ENCODE measurements at places on chromosomes 12 and 14. TPM values are rescaled to one million over a fixed set of nuclear protein-coding genes. Genes with fewer than 3 reads are reported as not detected.

GRCh38 chr14:104169699-104170479 lies 31.5 kb downstream of the KIF26A start:
- no peak overlapping the region for H3K4me3 ChIP-seq
- H3K4me1 ChIP-seq: no peaks in the 10 kb centered on the region
- no peak overlapping the region for H3K27ac ChIP-seq
- H3K27me3 ChIP-seq: no peaks in the 10 kb centered on the region
- DNase-seq: no peak

DNA sequence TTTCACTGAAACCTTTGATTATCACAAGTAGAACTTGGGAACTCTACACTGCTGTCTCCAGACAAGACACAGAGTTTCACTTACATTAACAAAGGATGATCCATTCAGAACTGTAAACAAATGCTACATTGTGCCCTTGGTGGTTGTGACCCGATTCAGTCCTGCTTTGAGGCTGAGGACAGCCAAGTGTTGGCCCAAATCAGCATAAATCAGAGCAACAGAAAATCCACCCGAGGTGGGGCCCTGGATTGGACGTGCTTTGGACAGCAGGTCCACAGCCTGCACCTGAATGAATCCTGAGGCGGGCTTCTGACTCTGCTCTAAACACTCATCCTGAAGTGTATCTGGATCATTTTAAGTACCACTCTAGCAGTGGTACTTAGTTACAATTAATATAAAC lies 68.8 kb downstream of the PPP2R5C start:
- H3K36me3 ChIP-seq: peaks cover 2% of the 10 kb centered on the region
- no peak for DNase-seq
- no peak overlapping the region for H3K4me3 ChIP-seq
- no peaks in the 10 kb centered on the region for H3K27me3 ChIP-seq

The TMEM119 gene
- 21.1 TPM for total RNA-seq

- H3K27ac ChIP-seq: no peak overlapping the region
- no peaks in the 10 kb centered on the region for H3K27me3 ChIP-seq
- no peak for DNase-seq
- H3K4me3 ChIP-seq: no peak overlapping the region
Measured at GRCh38 chr14:86884498-86884897, 1108.5 kb downstream of the GALC start.

GRCh38 chr12:130576371-130576816 lies 139.7 kb downstream of the RIMBP2 start:
- no peaks in the 10 kb centered on the region for H3K36me3 ChIP-seq
- no peak for DNase-seq

DNA sequence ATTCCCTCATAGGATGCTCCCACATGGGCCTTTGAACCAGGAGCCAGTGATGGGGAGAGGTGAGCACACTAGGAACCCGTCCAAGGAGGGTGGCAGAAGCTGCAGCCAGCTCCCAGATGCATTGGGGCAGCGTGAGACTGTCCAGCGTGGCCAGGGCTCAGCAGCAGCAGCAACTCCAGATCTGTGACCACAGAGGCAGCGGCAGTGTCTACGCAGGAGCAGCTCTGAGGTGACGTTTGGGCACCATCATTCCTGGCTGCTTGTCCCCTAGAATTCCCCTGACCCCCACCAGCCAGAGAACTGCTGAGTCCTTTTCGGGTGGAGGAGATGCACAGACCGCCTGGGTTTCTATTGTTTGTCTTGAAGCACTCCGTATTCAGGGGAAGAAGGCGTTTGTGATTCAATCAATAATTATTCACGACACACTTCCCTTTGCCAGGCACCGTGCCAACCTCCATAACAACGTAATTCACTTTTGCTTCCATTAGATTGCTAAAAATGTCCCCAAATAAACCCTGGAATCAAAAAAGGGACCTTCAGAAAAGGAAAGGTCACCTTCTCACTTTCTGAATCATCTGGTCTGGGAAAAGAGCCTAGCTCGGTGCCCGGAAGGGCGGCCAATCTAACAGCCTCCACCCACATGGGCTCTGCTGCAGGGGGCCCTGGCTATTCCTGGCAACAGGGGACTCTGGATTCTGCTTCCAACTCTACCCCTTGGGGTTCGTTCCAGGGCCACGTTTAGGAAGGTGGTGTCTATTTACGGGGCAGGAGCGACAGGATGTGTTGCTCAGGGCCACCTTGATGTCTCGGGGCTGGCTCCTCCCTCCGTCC lies 11.4 kb upstream of the BDKRB2 start:
- DNase-seq: no peak
- no peak overlapping the region for H3K27ac ChIP-seq
- no peak overlapping the region for H3K4me3 ChIP-seq
- H3K36me3 ChIP-seq: no peaks in the 10 kb centered on the region

The NTS gene
- total RNA-seq: 0.65 TPM

GRCh38 chr14:76784881-76785280 lies 23.6 kb downstream of the VASH1 start:
- H3K4me3 ChIP-seq: no peak overlapping the region
- H3K27ac ChIP-seq: no peak overlapping the region
- H3K4me1 ChIP-seq: no peaks in the 10 kb centered on the region
- DNase-seq: peak; percentile 91
- no peaks in the 10 kb centered on the region for H3K36me3 ChIP-seq
- H3K27me3 ChIP-seq: no peaks in the 10 kb centered on the region

The PIANP gene
- total RNA-seq: 1.2 TPM

- H3K36me3 ChIP-seq: no peaks in the 10 kb centered on the region
- H3K27ac ChIP-seq: no peak overlapping the region
- H3K4me1 ChIP-seq: peaks cover 2% of the 10 kb centered on the region
- no peaks in the 10 kb centered on the region for H3K27me3 ChIP-seq
Measured at GRCh38 chr12:45200491-45201043, 15.3 kb upstream of the ANO6 start.

- DNase-seq: no peak
- no peak overlapping the region for H3K4me3 ChIP-seq
- no peaks in the 10 kb centered on the region for H3K27me3 ChIP-seq
- H3K36me3 ChIP-seq: no peaks in the 10 kb centered on the region
- no peak overlapping the region for H3K27ac ChIP-seq
Measured at GRCh38 chr14:29738950-29739349, 188.7 kb downstream of the PRKD1 start.

DNA sequence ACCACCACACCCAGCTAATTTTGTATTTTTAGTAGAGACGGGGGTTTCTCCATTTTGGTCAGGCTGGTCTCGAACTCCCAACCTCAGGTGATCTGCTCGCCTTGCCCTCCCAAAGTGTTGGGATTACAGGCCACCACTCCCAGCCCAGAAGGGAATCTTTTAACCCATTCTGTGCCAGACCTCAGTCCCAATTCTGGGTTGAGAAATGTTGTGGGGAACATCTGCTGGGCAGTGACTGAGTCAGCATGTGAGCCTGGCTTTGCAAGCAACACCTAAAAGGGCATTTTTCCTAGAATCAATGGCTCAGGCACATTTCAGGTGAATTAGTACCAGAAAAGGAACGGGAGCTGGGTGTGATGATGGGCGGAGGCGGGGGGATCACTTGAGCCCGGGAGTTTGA lies 7.6 kb upstream of the SPATS2 start:
- H3K27me3 ChIP-seq: no peaks in the 10 kb centered on the region
- H3K27ac ChIP-seq: no peak overlapping the region
- no peak overlapping the region for H3K4me3 ChIP-seq
- H3K36me3 ChIP-seq: no peaks in the 10 kb centered on the region

The SERPINA5 gene
- total RNA-seq: 2.3 TPM

DNA sequence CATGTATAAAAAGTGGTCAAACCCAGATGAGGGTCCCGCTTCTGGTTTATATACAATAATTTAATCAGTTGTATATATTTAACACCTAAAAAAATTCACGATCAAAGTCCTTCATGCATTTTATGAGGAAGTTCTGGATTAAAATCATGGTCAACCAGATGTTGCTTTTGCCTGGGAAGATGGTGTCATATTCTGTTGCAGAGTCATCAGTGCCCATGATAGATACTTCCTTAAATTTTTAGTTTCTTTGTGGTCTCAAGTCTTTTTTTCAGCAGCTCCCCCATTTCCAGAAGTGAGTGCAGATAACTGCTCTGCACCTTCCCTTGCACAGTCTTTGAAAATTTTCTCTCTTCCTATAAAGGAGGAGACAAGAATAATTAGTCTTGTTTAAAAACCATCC lies 16.1 kb downstream of the ERP29 start:
- H3K4me3 ChIP-seq: no peak overlapping the region
- DNase-seq: no peak
- H3K27ac ChIP-seq: no peak overlapping the region

- H3K4me1 ChIP-seq: no peaks in the 10 kb centered on the region
- no peaks in the 10 kb centered on the region for H3K36me3 ChIP-seq
- peak overlapping the region; percentile 41 for H3K27ac ChIP-seq
- H3K4me3 ChIP-seq: peak overlapping the region; percentile 80
- H3K27me3 ChIP-seq: no peaks in the 10 kb centered on the region
Measured at GRCh38 chr14:66508846-66509621, 1.1 kb downstream of the GPHN start.

- H3K36me3 ChIP-seq: no peaks in the 10 kb centered on the region
- H3K27ac ChIP-seq: no peak overlapping the region
- no peak overlapping the region for H3K4me3 ChIP-seq
- H3K4me1 ChIP-seq: no peaks in the 10 kb centered on the region
Measured at GRCh38 chr14:70002589-70003346, 123.6 kb downstream of the SMOC1 start.

The VRTN gene
- total RNA-seq: not detected

- H3K36me3 ChIP-seq: no peaks in the 10 kb centered on the region
- H3K4me1 ChIP-seq: no peaks in the 10 kb centered on the region
- DNase-seq: no peak
- no peak overlapping the region for H3K4me3 ChIP-seq
- H3K27ac ChIP-seq: no peak overlapping the region
Measured at GRCh38 chr12:49440035-49440434, 72.8 kb downstream of the SPATS2 start.

GRCh38 chr12:85147331-85147730 lies 111.2 kb downstream of the LRRIQ1 start:
- no peaks in the 10 kb centered on the region for H3K27me3 ChIP-seq
- DNase-seq: no peak
- no peak overlapping the region for H3K27ac ChIP-seq
- no peaks in the 10 kb centered on the region for H3K4me1 ChIP-seq

DNA sequence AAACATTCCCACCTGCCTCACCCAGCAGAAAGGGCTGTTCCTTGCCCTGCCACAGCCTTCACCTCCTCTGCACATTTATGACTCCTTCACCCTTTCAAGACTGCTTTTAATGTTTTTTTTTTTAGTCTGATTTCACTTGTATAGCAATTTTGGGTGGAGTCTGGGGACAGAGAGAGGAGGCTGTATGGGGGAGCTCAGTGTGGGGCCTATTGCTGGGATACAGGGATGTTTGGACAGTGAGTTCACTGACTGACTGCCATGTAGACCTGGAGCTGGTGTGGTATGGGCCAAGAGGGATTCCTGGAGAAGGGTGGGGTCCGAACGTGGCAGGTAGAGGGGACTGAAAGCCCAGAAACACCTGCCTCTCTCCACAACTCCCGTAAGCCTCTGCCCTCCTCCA lies 1.9 kb upstream of the KRT85 start:
- no peaks in the 10 kb centered on the region for H3K4me1 ChIP-seq
- no peaks in the 10 kb centered on the region for H3K27me3 ChIP-seq
- no peak overlapping the region for H3K4me3 ChIP-seq
- no peaks in the 10 kb centered on the region for H3K36me3 ChIP-seq
- DNase-seq: no peak
- H3K27ac ChIP-seq: no peak overlapping the region

The TMEM233 gene
- total RNA-seq: 1.0 TPM

- no peak for DNase-seq
- H3K4me3 ChIP-seq: no peak overlapping the region
- H3K4me1 ChIP-seq: no peaks in the 10 kb centered on the region
- H3K27ac ChIP-seq: no peak overlapping the region
- no peaks in the 10 kb centered on the region for H3K27me3 ChIP-seq
- H3K36me3 ChIP-seq: no peaks in the 10 kb centered on the region
Measured at GRCh38 chr14:85536833-85537190, 6.9 kb downstream of the FLRT2 start.

DNA sequence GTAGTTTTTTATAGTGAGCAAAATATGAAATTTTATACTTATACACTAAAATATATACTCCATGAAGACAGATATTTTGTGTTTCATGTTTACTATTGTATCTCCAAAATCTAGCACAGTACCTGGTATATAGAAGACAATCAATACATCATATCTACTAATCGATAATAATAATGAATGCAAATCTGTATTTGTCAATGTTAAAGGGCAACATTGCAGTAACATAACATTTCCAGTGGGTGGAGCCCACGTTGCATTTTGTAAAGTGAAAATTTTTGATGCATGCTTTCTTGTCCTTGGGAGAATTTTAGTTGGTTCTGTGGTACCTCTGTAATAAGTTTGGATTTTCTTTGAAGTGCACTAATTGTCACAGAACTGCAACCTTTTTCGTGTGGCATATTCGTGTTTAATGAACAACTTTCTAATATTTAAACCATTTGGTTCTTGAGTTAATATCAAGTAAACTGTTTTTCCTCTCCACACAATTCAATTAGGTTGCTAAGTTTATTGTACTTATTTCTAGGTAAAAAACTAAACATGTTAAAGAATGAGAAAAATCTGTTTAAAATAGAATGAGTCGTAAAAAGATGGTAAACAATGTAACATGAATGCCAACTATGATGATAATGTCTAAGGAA lies 47.4 kb downstream of the AVPR1A start:
- H3K36me3 ChIP-seq: no peaks in the 10 kb centered on the region
- H3K27ac ChIP-seq: no peak overlapping the region
- no peak for DNase-seq
- no peaks in the 10 kb centered on the region for H3K4me1 ChIP-seq

DNA sequence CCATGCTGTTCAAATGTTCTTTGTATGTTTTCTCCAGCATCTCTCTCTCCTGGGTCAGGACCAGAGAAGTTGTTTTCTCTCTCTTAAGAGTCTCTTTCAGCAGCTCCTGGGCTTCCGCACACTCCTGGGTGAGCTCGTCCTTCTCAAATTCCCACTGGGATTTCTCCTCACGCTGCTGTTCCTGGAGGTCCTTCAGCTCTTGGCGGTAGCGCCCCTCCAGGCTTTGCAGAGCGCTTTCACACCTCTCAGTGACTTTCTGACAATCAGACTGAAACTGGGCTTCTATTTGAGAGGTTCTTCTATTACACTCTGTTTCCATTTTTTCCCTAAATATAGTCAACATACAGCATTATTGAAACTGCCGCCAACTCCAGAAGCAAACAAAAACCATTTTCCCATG lies 72.7 kb downstream of the NIN start:
- H3K4me1 ChIP-seq: peaks cover 2% of the 10 kb centered on the region
- H3K27me3 ChIP-seq: no peaks in the 10 kb centered on the region
- H3K36me3 ChIP-seq: peaks cover 4% of the 10 kb centered on the region
- peak overlapping the region; percentile 20 for H3K27ac ChIP-seq
- no peak overlapping the region for H3K4me3 ChIP-seq
- no peak for DNase-seq

- no peaks in the 10 kb centered on the region for H3K4me1 ChIP-seq
- no peak overlapping the region for H3K27ac ChIP-seq
- no peak for DNase-seq
- H3K36me3 ChIP-seq: no peaks in the 10 kb centered on the region
- no peak overlapping the region for H3K4me3 ChIP-seq
Measured at GRCh38 chr12:62210422-62210821, 49.8 kb upstream of the USP15 start.

GRCh38 chr14:92040431-92041051 lies 682 bp upstream of the TRIP11 start:
- peaks cover 10% of the 10 kb centered on the region for H3K4me1 ChIP-seq
- H3K27me3 ChIP-seq: no peaks in the 10 kb centered on the region
- no peaks in the 10 kb centered on the region for H3K36me3 ChIP-seq
- DNase-seq: no peak

- no peak for DNase-seq
- H3K4me1 ChIP-seq: no peaks in the 10 kb centered on the region
- H3K27ac ChIP-seq: no peak overlapping the region
- H3K4me3 ChIP-seq: no peak overlapping the region
- no peaks in the 10 kb centered on the region for H3K36me3 ChIP-seq
Measured at GRCh38 chr14:66600416-66600815, 92.5 kb downstream of the GPHN start.

Data from aorta (tissue), 5 donors.